Mesendoderm (in vitro differentiated cells): ENCODE measurements at places on chromosomes 5 and 9.
A peak's percentile ranks its signal among the peaks of the same experiment; 100 is the strongest.

DNA sequence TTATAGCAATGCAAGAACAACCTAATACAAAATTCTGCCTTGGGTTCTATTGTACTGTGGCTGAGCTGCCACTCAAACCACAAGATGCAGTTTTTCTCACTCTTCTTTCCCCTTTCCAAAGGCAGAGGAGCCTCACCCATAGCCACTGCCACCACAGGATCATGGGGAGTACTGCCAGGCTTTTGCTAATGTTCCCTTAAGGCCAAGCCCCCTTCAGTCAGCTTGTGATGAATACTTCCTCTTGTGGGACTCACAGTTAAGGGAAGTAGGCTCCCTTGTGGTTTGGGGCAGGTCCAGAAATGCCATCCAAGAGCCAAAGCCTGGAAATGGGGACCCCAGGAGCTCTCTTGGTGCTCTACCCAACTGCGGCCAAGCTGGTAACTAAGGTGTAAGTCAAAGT, 258.7 kb downstream of the SPATA31D1 start:
- peak; percentile 25 for DNase-seq

DNA sequence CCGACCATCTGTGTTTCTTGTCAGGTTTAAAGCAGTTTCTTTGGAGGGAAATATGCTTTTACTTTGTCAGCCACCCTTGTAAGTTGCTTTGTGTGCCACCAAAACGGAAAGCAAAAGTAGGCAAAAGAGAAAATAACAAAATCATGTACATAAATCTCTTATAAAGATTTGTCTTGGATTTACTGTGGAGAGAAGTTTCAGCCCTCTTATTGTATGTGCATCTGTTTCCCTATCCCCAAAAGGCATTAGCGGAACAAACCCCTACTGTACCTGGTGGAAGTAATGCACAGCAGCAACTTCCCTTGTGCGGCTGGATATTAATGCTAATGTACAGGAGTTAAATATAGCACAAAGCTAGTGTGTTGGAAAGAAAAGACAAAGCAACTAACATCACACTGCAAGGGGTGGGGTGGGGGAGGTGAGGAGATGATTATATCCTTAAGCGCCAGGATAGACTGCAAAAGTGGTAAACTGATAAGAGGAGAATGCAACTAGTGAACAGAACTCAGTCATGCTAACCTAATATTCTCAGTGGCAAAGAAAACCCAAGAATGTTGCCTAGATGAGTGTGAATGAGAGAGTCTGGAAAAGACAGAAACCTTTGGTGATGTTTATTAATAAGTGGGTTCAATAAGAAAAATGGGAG, 396.5 kb upstream of the MEF2C start:
- no peak for DNase-seq

DNA sequence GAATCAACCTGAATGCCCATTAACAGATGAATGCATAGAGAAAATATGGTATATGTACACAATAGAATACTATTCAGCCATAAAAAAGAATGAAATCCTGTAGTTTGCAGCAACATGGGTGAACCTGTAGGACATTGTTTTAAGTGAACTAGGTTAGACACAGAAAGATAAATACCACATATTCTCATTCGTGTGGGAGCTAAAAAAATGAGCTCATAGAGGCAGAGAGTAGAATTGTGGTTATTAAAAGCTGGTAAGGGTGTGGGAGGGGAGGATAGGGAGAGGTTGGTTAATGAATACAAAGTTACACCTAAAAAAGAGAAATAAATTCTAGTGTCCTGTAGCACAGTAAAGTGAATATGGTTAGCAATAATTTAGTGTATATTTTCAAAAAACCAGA, 23.5 kb downstream of the PTTG1 start:
- DNase-seq, result no peak

GRCh38 chr5:170266570-170267381, 30.8 kb downstream of the LCP2 start:
- no peak for DNase-seq

GRCh38 chr5:137360607-137361006, 138.5 kb downstream of the SPOCK1 start:
- no peak for DNase-seq

GRCh38 chr5:39176759-39177630, 42.4 kb downstream of the FYB1 start:
- DNase-seq, result no peak

DNA sequence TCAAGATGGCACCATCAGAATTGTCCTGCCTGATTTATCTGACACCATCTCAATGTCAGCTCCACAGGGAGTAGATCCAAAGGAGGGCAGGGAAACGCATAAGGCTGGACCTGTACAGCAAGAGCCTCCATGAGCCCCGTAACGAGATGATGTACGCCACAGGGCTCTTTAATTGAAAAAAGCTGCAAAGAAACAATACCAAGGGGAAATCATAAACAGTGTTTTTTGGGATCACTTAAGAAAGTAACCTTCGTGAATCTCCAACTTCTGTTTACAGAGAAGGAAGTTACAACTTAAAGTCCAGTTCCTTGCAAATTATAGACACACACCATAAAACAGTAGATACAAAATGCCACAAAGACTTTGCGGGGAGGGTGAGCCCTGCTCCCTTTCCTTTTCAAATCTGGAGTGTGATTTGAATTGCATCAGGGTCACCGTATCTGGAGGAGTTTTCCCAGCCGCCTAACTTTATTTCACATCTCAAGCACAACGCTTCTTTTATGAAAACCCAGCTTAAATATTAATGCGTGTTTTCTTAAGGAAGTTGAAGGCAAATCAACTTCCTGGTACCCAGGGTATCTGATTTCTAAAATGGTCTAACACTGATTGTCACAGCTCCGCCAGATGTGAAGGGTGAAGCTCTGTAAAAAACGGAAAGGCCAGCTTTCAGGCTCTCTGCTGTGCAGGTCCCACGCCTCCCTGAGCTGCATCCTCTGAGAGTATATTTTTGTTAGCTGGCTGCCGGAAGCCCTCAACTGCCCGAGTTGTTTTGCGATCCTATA, 88.9 kb downstream of the EBF1 start:
- peak; percentile 68 for DNase-seq

DNA sequence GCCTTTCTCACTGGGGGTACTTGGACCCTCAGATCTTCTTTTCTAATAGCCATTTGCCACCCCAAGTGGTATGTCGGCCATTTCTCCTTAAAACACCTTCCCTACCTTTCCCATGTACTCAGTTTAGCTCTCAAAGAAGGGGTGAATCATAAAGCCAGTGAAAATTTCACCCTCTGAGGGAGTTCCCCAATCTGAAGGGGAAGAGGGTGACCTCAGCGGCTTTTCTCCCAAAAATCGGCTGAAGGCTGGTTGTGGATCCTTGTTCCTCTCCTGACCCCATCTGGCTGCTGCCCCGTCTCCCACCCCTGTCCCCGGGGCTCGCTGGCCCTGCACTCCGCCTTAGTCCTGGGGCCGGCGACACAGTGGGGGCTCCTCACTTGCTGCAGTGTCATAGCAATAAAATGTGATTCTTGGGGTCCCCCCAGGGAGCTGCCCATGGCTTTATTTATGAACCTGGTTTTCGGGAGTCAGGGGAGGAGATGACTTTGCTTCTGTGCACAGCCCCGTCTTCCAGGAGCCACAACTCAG, 17.3 kb upstream of the LTC4S start:
- DNase-seq, result no peak

DNA sequence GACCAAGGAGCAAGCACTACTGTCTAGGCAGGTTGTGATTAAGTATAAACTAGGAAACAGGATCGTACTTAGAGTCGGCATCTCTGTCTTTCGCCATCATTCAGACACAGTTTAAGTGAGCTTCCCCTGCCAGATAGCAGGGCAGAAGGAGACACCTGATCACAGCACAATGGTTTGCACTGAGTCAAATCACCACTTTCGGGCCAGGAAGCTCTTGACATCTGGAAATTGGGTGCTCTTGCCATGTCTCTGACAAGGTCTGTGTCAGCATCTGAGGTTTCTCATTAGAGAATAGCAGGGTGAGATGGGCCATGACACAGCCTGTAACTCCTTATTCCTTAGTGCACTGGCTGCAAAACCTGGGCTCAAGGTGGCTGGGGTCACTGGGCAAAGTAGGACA, 8.3 kb downstream of the ADRB2 start:
- no peak for DNase-seq

- peak; percentile 70 for DNase-seq
Measured at GRCh38 chr5:912280-913091, 19.8 kb downstream of the TRIP13 start.

DNA sequence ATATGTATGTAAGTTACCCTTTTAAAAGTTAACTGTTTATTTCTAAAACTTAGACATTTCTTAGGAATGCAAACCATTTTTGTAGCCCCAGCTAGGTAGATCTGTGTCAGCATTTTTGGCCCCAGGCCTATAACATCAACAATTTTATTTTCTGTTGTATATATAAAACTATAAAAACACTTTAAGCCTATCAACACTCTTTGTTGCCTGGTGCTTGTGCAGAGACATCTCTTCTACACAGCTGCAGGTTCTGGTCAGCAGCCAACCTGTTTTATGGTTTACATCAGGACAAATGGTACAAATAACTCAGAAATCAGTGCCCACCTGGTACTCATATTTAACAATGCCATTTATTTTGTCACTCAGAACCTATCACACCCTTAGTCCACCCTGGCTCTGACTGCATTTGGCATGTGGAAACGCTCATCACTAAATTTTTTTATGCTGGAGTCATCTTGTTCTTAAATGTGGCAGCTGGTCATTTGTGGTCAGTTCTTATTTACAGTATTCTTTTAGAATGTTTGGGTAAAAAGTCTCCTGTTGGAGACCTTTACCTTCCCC, 173.4 kb downstream of the DNAH5 start:
- DNase-seq, result no peak

GRCh38 chr5:148179234-148179824, 11.0 kb downstream of the SPINK14 start:
- DNase-seq, result peak; percentile 69

DNA sequence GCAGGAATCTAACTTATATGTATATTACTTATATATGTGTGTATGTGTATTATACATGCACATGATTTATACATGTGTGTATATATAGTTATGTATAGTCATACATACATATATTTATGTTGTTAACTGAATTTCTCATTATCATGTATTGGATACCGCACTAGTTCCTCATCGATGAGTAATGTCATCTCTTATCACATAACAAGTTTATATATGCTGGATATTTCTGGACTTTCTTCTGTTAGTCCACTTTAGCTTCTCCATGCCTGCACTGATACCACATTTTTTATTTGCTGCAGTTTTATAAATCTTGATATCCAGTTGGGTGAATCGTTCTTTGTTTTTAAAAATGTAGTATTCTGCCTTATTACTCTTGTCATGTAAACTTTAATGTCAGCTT, 50.2 kb downstream of the APC start:
- no peak for DNase-seq

DNA sequence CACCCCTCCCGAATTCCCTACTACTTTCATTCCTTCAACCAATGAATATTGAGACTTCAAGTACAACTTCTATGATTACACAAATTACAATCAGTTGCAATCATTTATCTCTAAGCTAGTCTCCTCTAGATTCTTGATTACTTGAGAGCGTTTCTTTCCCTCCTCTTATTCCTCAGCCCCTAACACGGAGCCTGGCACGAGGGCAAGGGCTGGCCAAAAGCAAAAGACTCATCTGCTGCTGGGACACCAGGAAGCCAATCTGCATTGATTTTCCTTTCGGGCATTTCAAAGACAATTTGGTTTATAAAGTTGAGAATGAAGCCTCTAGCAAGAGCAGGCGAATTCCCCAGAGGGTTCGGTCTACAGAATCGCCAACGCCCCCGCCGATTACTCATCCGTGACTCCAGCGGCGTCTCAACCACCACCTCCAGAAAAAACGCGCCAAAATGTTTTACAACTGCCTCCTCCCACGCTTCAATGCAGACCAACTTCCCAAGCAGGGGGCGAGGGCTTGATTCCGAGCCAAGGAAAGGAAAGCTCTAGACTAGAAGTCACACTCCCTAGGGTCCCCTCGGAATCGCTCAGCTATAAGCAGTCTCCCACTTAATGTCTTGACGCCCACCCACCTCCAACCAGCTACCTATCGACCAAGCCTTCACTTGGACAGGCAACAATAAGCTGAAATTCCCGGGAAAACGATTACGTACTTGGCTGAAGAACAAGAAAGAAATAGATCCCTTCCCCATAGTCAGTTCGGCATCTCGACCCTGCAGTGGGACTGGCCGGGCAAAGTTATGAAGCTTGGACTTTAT, 1.5 kb downstream of the PCSK1 start:
- peak; percentile 64 for DNase-seq

GRCh38 chr5:57855831-57856230, 373.2 kb upstream of the ACTBL2 start:
- DNase-seq, result no peak

GRCh38 chr5:145025775-145026174, 809.4 kb downstream of the PRELID2 start:
- DNase-seq, result no peak

GRCh38 chr9:123544007-123544827, 188.2 kb downstream of the CRB2 start:
- peak; percentile 40 for DNase-seq

GRCh38 chr5:32960340-32961058, 249.4 kb downstream of the NPR3 start:
- peak; percentile 56 for DNase-seq

- no peak for DNase-seq
Measured at GRCh38 chr5:43798740-43799139, 195.8 kb downstream of the NNT start.

DNA sequence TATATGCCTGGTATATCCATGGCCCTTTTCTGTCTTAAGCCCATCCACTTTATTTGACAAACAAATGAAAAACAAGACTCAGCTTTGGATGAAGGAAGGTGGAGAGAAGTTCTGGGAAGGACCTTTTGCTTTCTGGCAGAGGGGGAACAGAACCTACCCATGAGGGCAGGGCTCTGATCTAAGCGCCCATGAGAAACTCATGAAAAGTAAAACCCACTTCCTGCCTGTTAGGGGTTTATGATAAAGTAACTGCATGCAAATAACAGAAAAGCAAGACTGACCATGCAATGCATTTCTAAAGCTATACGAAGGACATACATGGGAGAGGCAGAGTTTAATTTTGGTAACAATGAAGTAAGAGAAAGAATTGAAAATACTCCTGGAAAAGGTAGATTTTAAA, 181.9 kb upstream of the ADRA1B start:
- no peak for DNase-seq

GRCh38 chr5:131285703-131286399, 22.0 kb downstream of the CDC42SE2 start:
- no peak for DNase-seq

GRCh38 chr5:43547532-43547931, 9.3 kb downstream of the PAIP1 start:
- no peak for DNase-seq

GRCh38 chr5:135450952-135451351, 1.2 kb downstream of the TIFAB start:
- DNase-seq, result no peak

DNA sequence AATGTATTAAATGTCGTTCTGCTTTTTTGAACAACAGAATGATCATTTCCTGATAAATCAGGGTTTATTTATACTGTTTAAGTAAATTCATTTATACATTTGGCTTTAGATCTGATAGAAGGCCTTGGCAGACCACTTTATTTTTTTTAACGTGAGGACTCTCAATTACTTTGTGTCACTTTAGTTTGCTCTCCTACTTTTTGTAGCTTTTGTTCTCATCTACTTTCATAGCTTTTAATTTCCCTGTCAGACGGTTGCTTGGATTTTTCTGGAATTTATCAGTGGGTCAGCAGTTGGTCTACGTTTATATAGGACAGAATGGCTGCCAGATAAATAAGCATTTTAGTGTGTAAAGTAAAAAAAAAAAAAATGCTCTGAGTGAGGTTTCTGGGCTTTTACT, 902.3 kb upstream of the DMAC1 start:
- no peak for DNase-seq

- DNase-seq, result no peak
Measured at GRCh38 chr9:131582466-131583336, 37.4 kb downstream of the PRRT1B start.

GRCh38 chr5:157446412-157446935, 13.5 kb upstream of the NIPAL4 start:
- no peak for DNase-seq
